Gastrocnemius medialis (tissue), 4 donors: ENCODE measurements at places on chromosomes 4 and X. TPM values are rescaled to one million over a fixed set of nuclear protein-coding genes. Genes with fewer than 3 reads are reported as not detected.

The VCX3B gene
- not detected for total RNA-seq

DNA sequence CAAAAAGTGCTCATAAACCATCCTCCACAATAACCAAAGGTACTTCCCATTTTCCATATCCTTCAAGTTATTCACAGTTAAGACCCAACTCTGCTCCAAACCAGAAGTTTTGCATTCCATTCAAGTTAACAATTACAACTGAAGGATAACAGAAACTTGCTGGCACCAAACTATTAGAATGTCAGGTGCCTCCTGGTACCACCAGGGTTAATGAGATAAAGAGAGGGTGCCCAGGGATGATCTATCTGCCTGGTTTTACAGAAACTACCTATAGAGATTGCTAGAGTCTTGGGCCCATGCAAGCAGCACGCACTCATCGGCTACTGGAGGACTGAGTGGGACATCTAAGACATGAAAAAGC lies 114.6 kb downstream of the RBM47 start:
- no peaks in the 10 kb centered on the region for H3K4me1 ChIP-seq
- no peak overlapping the region for H3K27ac ChIP-seq
- H3K27me3 ChIP-seq: no peaks in the 10 kb centered on the region
- no peaks in the 10 kb centered on the region for H3K36me3 ChIP-seq

The ARSJ gene
- 0.62 TPM for total RNA-seq

DNA sequence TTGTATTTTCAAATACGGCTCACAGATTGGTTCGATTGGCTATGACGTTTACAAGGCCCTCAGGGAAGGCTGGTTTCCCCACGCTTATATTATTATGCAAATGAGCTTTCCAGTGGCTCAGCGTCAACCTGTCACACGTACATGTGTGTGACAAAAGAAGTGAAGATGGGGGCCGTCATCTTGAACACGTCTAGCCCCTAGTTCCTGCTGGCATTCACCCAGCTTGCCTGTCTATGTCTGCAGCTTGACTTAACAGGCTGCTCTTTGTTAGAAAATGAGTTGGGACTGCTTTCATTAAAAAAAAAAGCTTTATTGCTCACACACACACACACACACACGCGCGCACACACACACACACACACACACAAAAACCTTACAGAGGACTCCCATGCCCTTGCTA lies 283.6 kb upstream of the CTSO start:
- H3K36me3 ChIP-seq: no peaks in the 10 kb centered on the region
- no peak for DNase-seq
- no peaks in the 10 kb centered on the region for H3K4me1 ChIP-seq
- no peak overlapping the region for H3K27ac ChIP-seq
